ENCODE measurements at places on chromosomes 7 and 10.

GRCh38 chr10:124870854-124871425 lies 69.3 kb downstream of the ABRAXAS2 start:
- DNase-seq, result no peak

GRCh38 chr7:125547505-125547904 lies 617.9 kb upstream of the POT1 start:
- no peak for DNase-seq

- no peak for DNase-seq
Observed at GRCh38 chr7:1070544-1071011, 17.3 kb upstream of the GPER1 start.

DNA sequence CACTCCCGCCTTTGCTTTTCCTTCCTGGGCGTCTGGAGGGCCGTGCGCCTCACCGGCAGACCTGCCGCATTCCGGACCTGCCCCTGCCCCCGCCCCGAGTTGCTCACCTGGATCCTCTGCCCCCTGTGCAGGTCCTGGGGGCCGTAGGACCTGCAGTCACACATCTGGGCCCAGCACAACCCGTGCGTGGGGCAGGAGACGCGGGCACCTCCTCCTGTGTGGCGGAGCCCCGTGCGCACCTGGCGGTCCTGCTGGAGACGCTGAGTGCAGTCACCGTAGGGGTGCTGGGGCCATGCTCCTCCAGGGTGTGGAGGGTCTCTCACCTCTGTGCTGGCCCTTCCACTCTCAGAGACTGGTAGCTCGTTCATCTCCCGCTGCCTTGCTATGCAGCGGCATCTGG lies 85.5 kb downstream of the DNAJB6 start:
- DNase-seq, result no peak

DNA sequence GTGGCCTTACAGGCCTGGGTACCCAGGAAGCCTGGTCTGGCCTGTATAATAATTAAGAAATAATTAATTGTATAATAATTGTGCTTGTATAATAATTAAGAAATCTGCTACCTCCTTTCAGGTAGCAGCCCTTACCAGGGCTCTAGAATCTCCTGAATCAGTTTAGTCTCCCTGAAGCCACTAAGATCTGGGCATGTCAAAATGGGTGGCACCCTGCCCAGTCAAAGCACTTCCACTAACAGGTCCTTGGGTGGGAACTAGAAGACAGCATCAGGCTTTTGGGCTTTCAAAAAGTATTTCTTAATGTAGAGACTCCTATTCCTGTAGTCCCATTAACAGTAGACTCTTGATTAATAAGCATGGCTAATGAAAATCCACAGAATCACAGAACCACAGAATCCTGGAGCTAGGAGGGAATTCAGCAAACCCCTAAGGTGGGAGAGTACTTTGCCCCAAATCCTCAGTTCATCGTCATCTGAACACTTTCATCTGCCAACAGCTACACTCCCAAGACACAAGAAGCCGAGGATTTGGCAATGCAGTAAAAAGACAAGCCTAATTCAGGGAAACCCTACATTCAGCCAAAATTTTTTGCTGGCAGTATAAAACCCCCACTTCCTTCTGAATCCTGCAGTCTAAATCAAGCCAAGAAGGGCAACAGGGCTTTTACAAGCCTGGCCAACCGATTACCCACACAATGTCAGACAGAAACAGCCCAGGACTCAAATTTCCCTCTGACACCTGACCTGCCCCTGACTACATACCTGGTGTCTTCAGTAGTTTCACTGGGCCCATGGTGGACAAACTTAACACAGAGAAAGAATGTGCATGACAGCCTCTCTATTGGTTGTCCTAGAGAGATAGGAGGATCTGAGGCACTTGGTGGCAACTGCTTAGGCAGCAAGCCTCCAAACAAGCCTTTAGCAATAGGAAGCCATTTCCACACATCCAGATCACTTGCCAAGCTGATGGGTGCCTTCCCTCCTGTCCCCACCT lies 5.9 kb upstream of the IL6 start:
- DNase-seq, result no peak

DNA sequence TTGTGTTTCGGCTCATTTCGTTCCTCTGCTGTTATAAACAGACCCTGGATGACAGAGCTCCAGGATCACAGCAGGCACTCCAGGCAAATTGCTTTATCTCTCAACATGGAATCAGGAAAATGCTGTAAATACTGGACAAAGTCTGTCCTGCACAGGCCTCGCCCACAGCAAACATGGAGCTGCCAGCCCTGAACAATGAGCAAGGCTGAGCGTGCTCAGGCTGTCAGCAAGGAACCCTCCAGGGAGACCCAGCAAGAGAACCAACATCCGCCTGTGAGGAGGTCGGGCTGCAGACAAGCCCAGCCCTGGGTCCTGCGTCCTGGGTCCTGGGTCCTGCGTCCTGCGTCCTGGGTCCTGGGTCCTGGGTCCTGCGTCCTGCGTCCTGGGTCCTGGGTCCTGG lies 180.8 kb downstream of the PTPRN2 start:
- DNase-seq, result no peak

DNA sequence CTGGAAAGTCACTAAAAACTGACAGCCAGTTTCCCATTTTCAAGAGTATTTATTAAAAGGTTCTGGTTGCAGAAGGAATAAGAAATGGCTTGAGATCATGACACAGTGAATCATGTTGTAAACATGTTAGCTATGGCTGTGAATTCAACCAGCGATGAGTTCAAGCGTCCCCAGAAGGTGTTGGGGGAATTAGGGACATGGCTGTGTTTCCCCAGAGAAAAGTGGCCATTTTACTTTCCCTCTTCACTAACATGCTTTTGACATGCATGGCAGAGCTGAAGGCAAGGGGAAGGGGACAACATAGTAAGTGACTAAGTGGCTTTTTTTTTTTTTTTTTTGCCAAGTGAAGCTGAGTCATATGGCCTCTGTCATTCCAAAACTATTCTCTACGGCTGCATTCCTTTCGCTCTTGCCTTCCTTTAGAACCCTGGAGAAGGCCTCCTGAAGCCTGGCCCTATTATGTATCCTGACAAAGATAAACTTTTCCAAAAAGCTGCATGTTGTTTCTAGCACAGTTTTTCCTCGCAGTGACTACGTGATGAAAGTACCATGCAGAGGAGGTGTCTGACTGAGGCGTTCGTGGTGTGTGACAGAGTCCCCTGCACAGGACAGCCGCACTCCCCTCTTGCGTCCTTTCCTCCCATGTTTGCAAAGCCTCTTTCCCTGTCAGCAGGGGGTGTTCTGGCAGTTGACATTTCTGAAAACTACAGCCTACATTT lies 46.9 kb downstream of the EGFR start:
- DNase-seq, result no peak

DNA sequence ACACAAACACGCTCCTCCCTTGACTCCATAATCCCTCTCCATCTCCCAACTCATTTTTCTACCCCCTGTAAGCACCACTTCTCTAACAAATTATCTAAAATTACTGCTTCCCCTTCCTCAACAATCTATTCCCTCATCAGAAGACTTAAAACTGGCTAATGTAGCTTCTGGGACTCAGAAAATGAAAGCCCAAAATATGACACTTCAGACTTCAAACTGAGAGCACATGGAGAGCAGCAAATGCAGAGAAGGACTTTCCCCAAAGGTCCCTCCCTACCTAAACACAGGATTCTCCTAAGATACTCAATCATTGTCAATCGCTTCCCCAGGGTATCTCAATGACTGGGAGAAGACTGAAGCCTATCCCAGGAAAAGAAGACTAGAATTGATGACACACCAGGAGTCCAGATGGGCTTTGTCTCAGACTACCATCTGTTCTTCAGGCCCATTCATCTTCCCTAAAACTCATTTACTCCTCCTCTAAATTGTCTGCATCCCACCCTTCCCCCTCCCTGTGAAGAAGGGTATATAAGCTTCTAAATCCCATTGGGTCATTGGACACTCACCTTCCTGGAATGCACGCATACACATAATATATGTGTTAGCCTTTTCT lies 39.2 kb downstream of the ST8SIA6 start:
- DNase-seq, result no peak

DNA sequence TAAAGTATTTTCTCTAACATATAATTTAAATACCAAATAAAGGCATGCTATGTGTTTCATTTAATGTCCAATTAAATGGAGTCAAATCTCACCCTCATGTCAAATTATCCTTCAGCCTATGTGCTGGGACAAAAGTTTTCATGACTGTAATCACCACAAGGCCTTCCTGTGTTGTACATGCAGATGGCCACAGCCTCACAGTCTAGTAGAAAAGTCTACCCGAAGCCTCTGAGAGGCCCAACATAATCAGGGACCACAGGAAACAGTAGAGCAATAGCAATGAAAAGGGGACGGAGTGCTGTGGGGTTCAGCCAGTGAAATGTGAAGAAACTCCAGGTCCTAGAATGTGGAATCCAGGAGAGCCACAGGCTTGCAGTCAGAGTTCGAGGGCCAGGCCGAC lies 140.2 kb upstream of the KLF6 start:
- DNase-seq, result no peak

DNA sequence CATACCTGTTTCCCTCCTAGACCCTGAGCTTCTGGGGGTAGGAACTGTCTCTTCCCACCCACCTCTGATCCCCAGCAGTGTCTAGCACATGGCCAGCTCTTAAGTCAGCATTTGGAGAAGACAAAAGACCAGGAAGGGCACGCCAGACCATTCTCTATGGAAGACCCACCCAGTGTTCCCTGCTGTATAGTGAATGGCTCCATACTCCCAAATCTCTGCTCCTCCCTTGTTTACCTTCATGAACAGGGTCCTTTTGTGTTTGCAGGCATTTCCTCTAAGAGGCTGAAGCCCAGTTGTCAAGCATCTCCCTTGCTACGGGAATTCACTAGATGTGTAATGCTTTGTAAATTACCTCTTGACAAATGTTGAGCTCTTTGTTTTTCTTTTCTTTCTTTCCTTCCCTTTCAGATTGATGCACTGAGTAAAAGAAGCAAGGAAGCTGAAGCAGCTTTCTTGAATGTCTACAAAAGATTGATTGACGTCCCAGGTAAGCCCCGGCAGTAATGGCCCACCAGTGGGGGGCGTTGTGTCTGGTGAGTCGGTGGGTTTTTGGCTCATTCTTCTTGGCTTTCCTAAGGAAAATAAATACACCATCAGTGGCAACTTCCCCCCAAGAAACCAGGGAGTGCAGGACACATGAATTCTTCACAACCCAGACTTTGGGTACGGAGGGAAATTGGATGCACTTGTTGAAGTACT lies 216.6 kb upstream of the SH2B2 start:
- no peak for DNase-seq
